Muscle of leg (tissue), 16 donors: ENCODE measurements at places on chromosomes 5 and 9.

DNA sequence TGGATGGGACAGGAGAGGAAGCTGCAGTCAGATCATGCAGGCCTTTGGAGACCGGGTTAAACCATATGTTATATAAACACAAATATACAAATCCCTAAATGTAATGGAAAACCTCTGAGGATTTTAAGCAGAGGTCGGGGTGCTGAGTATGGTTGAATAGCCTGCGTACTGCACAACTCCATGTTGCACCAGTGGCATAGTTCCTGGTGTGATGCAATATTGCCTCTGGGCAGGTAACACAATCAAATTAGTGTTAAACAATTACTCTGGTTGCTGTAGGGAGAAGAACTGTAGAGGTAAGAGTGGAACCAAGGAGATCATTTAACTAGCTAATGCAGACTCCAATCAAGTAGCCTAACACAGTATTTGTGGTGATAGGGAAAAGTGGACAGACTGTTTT is 21.3 kb upstream of the RNF145 start:
- H3K27me3 ChIP-seq: peaks cover 4% of the 10 kb centered on the region
- no peak overlapping the region for H3K27ac ChIP-seq
- no peak overlapping the region for H3K4me3 ChIP-seq
- H3K36me3 ChIP-seq: no peaks in the 10 kb centered on the region
- no peaks in the 10 kb centered on the region for H3K4me1 ChIP-seq

GRCh38 chr5:153797484-153797883 is 241.2 kb downstream of the FAM114A2 start:
- DNase-seq: no peak
- no peaks in the 10 kb centered on the region for H3K4me1 ChIP-seq
- no peak overlapping the region for H3K4me3 ChIP-seq
- H3K27ac ChIP-seq: no peak overlapping the region

- peaks cover 7% of the 10 kb centered on the region for H3K4me1 ChIP-seq
- no peaks in the 10 kb centered on the region for H3K36me3 ChIP-seq
Observed at GRCh38 chr5:78717674-78718584, 69.4 kb upstream of the LHFPL2 start.

- H3K27me3 ChIP-seq: peaks cover 3% of the 10 kb centered on the region
- H3K4me3 ChIP-seq: no peak overlapping the region
- H3K36me3 ChIP-seq: no peaks in the 10 kb centered on the region
- no peak overlapping the region for H3K27ac ChIP-seq
- peaks cover 6% of the 10 kb centered on the region for H3K4me1 ChIP-seq
Observed at GRCh38 chr9:96113032-96113431, 188.9 kb downstream of the HSD17B3 start.

DNA sequence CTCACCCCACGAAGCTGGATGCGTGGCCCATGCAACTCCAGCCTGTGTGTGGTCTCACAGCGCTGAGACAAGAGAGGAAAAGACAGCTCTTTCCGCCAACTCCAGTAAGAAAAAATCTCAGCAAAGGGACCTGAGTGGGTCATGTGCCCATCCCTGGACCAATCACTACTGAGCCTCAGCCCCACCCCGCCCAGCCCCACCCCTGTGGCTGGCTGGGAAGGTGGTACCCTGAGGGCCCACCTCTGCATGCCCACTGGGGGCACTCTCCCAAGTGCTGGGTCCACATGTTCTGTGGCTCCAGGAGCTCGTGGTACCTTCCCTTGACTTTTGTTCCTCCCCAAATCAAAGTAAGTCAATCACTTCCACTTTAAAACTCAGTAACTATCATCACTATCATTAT is 105.1 kb upstream of the SMIM23 start:
- H3K4me3 ChIP-seq: no peak overlapping the region
- peaks cover 4% of the 10 kb centered on the region for H3K27me3 ChIP-seq
- H3K27ac ChIP-seq: no peak overlapping the region

GRCh38 chr5:180395540-180396274 is 42.6 kb upstream of the GFPT2 start:
- no peak overlapping the region for H3K4me3 ChIP-seq
- H3K4me1 ChIP-seq: peaks cover 9% of the 10 kb centered on the region
- no peaks in the 10 kb centered on the region for H3K27me3 ChIP-seq
- H3K36me3 ChIP-seq: no peaks in the 10 kb centered on the region
- DNase-seq: peak; percentile 44
- no peak overlapping the region for H3K27ac ChIP-seq

DNA sequence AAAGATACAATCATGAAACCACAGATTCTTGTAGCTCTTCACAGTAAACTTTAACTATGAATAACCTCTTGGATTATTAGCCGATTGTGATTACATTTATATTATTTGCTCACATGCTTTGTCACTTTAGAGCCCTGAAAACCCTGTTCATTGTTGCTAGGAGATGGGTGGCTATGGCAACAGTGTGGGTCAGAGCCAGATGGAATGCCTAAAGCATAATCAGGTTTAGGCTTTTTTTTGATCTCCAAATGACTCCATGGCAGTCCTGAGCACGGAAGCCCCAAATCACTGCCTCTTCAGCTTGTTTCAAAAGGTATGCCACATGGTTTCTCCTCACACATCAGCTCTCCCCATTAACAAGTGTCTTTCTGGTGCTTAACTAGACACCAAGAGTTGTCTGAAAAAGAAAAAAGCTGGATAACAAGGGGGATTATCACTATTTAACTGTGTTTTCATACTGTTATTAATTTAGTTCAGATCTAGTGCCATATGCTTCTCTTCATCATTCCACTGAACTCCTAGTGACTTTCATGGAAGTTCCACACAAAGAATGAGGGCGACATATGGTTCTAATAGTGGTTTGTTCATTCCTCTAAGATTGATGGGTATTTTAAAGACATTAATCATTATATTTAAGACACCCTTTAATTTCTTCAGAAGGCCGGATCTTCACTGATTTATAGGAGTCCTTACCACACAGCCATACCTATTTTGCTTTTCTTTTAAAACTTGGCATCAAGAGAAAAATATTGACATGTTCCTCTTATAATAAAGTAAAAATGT is 88.8 kb upstream of the PAM start:
- no peak for DNase-seq
- no peaks in the 10 kb centered on the region for H3K36me3 ChIP-seq
- no peak overlapping the region for H3K27ac ChIP-seq
- H3K4me1 ChIP-seq: no peaks in the 10 kb centered on the region

GRCh38 chr5:64700765-64701164 is 10.5 kb downstream of the SHISAL2B start:
- no peak overlapping the region for H3K27ac ChIP-seq
- no peaks in the 10 kb centered on the region for H3K36me3 ChIP-seq
- no peaks in the 10 kb centered on the region for H3K27me3 ChIP-seq
- H3K4me3 ChIP-seq: no peak overlapping the region
- no peaks in the 10 kb centered on the region for H3K4me1 ChIP-seq

GRCh38 chr5:110361471-110361870 is 365.0 kb downstream of the TMEM232 start:
- DNase-seq: no peak
- H3K27ac ChIP-seq: no peak overlapping the region
- no peaks in the 10 kb centered on the region for H3K27me3 ChIP-seq
